ENCODE measurements at places on chromosomes 2 and 18. TPM values are rescaled to one million over a fixed set of nuclear protein-coding genes. Genes with fewer than 3 reads are reported as not detected.

- no peak for DNase-seq
- no peak overlapping the region for H3K27ac ChIP-seq
- no peaks in the 10 kb centered on the region for H3K4me1 ChIP-seq
- H3K4me3 ChIP-seq = no peak overlapping the region
- H3K27me3 ChIP-seq = no peaks in the 10 kb centered on the region
These were observed 175.9 kb downstream of the SLC4A3 start for GRCh38 chr2:219803294-219803693.

DNA sequence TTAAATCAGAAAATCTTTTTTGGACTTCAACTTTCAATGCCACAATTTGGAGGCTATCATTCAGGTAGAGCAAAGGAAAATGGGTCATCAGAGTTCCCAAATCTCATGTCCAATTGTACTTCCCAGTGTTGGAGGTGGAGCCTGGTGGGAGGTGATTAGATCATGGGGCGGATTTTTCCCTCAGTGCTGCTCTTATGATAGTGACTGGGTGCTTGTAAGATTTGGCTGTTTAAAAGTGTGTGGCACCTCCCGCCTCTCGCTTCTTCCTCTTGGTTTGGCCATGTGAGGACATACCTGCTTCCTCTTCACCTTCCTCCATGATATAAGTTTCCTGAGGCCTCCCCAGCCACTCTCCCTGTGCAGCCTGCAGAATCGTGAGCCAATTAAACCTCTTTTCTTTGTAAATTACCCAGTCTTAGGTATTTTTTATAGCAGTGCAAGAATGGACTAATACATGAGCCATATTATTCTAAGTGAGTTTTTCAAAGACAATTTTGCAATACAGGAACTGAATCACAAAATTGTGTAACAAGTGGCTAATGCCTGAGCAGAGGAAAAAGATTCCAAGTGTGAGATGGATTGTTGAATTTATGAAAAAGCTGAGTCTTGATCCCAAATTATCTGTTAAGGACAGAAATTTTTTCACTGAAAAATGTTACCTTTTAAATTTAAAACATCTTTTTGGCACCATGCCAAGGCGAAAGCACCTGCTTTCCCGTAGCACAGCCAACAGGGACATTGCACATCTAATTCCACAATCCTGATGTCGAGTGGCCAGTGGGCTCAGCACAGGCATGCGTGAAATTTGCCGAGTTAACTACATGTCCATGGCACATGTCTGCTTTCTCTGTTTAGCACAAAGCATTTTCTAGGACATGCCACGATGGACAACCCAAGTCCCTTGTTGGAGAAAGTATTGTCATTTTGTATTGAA lies 150.9 kb downstream of the COL6A3 start:
- H3K36me3 ChIP-seq = no peaks in the 10 kb centered on the region
- H3K27me3 ChIP-seq = no peaks in the 10 kb centered on the region
- DNase-seq = no peak
- H3K4me3 ChIP-seq = no peak overlapping the region

- no peak overlapping the region for H3K27ac ChIP-seq
- peaks cover 1% of the 10 kb centered on the region for H3K4me1 ChIP-seq
- H3K27me3 ChIP-seq = peaks cover 60% of the 10 kb centered on the region
- no peak for DNase-seq
- no peak overlapping the region for H3K4me3 ChIP-seq
These were observed 179.9 kb upstream of the HS6ST1 start for GRCh38 chr2:128498589-128498988.

- DNase-seq = no peak
- H3K27me3 ChIP-seq = no peaks in the 10 kb centered on the region
- no peak overlapping the region for H3K27ac ChIP-seq
- no peaks in the 10 kb centered on the region for H3K36me3 ChIP-seq
- H3K4me3 ChIP-seq = no peak overlapping the region
- H3K4me1 ChIP-seq = no peaks in the 10 kb centered on the region
These were observed 329.9 kb downstream of the DLGAP1 start for GRCh38 chr18:4125224-4125623.

- no peak overlapping the region for H3K27ac ChIP-seq
- DNase-seq = no peak
- no peaks in the 10 kb centered on the region for H3K27me3 ChIP-seq
- H3K4me3 ChIP-seq = no peak overlapping the region
- no peaks in the 10 kb centered on the region for H3K4me1 ChIP-seq
These were observed 100.1 kb downstream of the NAB1 start for GRCh38 chr2:190748966-190749365.

DNA sequence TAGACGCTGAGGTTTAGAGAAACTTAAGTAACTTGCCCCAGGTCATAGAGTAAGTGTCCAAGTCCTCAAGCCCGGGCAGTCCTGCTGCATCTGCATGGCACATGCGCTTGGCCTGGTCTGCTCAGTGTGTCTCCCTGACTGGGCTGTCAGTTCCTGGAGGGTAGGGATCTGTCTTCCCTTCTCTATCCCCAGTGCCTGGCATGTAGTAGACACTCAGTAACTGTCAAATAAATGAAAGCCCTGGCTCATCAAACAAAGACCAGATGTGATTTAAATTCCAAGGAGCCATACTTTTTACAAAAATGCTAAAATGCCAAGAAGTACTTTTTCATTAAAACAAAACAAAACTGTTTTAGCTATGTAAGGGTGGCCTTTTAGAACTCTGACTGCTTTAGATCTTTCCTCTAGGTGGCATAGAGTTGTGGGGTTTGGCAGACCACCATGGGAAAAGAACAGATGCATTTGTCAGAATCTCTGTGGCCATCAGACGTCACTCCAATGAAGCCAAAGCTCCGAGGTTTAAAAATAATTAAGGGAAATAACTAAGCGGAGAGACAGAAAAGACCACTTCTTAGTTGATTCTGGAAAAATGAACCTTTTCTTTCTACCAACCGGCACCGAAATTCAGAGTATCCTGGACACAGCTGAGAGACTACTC lies 34.0 kb downstream of the EPAS1 start:
- H3K27ac ChIP-seq = no peak overlapping the region
- no peak for DNase-seq
- H3K4me3 ChIP-seq = no peak overlapping the region
- H3K27me3 ChIP-seq = no peaks in the 10 kb centered on the region
- H3K36me3 ChIP-seq = no peaks in the 10 kb centered on the region
- H3K4me1 ChIP-seq = peaks cover 30% of the 10 kb centered on the region

DNA sequence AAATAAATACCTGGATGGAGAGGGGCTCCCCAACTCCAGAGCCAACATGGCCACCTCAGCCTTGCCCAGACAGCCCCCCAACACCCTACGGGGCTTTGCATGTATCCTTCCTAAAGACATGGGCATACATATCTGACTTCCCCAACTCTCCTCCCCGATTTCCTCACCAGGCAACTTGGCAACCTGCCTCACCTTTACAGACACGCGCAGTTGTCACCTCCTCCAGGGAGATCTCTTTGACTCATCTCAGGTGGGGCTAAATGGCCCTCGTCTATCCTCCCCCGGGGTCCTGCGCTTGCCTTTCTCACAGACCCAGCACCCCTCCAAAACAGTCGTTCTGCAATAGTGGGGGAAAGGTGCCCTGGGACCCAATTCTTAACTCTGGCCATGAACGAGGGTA lies 10.6 kb upstream of the BIN1 start:
- no peak for DNase-seq
- no peak overlapping the region for H3K4me3 ChIP-seq
- peaks cover 18% of the 10 kb centered on the region for H3K27me3 ChIP-seq

DNA sequence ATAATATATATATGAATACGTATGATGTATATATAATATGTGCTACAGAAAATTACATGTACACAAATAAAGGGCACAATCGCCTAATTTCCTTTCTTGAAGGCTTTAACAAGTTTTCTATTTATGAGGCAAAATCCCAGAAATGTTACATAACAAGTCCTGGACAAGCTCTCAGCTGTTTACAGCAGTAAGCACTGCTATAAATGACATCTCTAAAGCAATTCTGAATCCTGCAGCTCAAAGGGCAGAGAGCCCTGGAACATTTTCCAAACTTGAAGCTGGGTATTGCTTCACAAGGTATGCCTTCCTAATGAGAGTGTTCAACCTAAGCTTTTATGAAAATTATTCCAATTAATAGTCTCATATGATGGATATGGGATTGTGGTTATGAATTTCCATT lies 222.3 kb upstream of the GCFC2 start:
- H3K4me3 ChIP-seq = no peak overlapping the region
- H3K4me1 ChIP-seq = no peaks in the 10 kb centered on the region
- H3K36me3 ChIP-seq = peaks cover 12% of the 10 kb centered on the region
- no peak overlapping the region for H3K27ac ChIP-seq
- no peaks in the 10 kb centered on the region for H3K27me3 ChIP-seq

DNA sequence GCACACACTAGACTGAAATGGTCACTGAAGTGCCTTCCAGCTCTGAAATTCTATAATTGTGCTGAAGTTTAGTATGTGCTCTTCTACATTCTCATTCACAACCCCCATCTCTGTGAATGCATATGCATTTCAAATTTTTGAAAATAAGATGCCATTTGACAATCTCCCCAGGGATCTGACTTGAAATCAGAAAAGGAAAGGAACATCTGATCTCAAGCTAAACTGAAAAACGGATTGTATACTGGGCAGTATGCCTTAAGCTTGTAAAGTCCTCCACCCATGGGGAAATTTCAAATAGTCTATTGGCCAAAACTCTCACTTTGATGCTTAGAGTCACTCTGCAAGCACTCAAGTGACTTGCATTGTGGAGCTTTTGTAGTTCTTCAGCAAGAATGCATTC lies 22.9 kb downstream of the FAP start:
- no peaks in the 10 kb centered on the region for H3K36me3 ChIP-seq
- H3K27ac ChIP-seq = no peak overlapping the region
- no peak overlapping the region for H3K4me3 ChIP-seq
- H3K27me3 ChIP-seq = no peaks in the 10 kb centered on the region
- no peaks in the 10 kb centered on the region for H3K4me1 ChIP-seq

DNA sequence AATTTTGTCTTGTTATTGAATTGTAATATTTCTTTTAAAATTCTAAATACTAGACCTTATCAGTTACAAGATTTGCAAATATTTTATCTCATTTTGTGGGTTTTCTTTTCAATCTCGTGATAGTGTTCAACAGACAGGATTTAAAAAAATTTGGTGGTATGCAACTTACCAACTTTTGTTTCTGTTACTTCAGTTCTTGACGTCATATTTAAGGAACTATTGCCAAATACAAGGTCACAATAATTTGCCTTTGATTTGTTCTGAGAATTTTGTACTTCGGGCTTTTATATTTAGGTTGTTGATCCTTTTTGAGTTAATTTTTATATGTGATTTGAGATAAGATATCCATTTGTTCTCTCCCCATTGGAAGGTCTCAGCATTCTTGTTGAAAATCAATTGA lies 876.6 kb downstream of the DCDC2C start:
- H3K36me3 ChIP-seq = no peaks in the 10 kb centered on the region
- DNase-seq = no peak
- H3K4me3 ChIP-seq = no peak overlapping the region

DNA sequence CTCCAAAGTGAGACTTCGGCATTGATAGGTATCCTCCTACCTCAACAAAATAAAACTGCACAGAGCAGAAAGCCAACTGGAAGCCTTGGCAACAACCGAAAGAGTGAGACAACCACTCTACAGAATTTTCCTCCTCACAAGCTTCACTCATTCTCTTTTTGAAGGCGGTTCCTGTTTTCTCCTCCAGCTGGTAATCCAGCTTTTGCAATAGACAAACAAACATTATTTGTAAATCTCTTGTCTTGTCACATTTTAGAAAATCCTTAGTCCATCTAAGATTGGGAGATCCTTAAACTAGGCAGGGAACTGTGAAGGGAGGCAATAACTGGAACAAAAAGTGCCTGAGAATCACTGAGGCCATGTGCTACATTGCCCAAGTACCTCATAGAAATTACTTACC lies 332.4 kb downstream of the BCL11A start:
- no peaks in the 10 kb centered on the region for H3K36me3 ChIP-seq
- no peak overlapping the region for H3K4me3 ChIP-seq
- H3K27ac ChIP-seq = no peak overlapping the region
- no peaks in the 10 kb centered on the region for H3K4me1 ChIP-seq
- no peak for DNase-seq

The RNF152 gene
- total RNA-seq = 0.04 TPM

The PLEKHH2 gene
- 2.1 TPM for total RNA-seq

The PDE6D gene
- 8.1 TPM for total RNA-seq

The ARL5A gene
- 92.2 TPM for total RNA-seq

The FAM124B gene
- total RNA-seq = 7.6 TPM

The SERPINB12 gene
- not detected for total RNA-seq

The TRIM54 gene
- total RNA-seq = not detected

The FSIP2 gene
- 0.04 TPM for total RNA-seq
